ENCODE measurements at places on chromosomes 13 and 19.

GRCh38 chr13:77298426-77298825 is 28.5 kb downstream of the MYCBP2 start:
- no peak for DNase-seq

GRCh38 chr13:99254830-99255229 is 3.3 kb downstream of the GPR18 start:
- no peak for DNase-seq

- DNase-seq: no peak
Measured at GRCh38 chr13:29535663-29536655, 59.5 kb downstream of the SLC7A1 start.

- no peak for DNase-seq
Measured at GRCh38 chr13:54373211-54373610, 1344.6 kb downstream of the OLFM4 start.

DNA sequence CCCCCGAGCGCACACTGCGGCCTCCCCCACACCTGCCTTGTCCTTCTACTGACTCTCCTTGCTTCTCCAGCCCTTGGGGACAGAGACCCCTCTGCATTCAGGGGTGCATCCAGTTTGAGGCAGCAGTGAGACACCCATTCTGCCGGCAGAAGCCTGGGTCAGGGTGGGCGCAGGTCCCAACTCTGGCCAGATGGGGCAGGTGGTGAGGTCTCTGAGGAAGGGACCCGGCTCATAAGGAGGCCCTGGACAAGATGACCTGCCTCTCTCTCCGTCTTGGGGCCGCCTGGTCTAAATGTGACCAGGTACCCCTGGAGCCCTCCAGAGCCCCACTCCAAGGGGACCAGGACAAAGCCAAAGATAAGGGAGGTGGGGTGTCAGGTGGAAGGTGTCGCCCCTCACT is 6.1 kb downstream of the CHERP start:
- no peak for DNase-seq

- no peak for DNase-seq
Measured at GRCh38 chr13:111484141-111484925, 163.9 kb downstream of the TEX29 start.

DNA sequence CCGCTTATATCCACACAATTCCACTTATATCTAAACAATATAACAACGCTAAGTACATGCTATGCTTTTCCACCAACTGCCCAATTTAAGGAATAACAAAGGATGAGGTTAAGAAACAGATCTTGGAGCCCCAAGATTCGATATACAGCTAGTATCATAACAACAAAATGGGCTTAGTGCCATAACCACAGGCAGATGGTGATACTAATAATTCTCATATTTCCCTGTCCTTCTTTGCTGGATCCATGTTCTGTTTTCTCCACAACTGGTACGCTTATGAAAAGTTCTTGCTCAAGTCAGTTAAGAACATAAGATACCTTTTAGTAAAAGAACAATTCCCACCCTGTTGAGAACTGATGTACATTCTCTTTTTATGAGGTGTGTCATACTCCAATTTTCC is 33.9 kb downstream of the CAB39L start:
- no peak for DNase-seq

DNA sequence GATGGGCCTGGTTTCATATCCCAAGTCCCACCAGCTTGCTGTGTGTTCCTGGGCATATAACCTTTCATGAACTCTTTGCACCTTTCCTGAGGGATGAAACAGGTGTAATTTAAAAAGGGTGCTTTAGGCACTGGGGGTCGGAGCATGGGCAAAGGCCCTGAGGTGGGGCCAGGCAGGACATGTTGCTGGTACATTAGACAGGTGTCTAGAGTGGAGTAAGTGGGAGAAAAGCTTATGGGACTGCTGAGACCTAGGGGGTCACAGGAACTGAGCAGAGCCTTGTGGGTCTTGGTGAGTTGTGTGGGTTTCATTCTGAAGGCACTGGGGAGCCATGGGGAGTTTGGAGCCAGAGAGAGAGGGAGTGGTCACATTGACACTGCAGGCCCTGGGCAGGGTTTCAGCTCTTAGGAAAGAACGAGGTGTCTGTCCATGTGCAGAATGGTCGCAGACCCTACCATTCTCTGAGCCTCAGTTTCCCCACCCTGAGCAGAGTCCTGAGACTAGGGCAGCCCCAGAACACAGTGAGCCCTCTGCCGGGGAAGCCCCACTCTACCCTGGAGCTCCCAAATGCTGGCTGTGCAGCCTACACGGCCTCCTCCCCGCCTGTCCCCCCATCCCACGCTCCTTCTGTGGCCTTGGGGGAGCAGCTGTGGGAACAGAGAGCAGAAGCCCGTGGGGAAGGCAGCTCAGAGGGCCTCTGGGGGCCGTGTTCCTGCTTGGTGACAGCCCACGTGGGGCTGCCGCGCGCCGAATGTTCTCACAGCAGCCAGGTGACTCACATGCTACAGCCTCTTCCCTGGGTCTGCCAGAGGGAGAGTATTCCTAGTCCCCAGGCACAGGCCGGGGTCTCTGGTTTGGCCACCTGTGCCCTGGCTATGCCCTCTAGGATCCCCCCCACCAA is 7.3 kb upstream of the HOMER3 start:
- no peak for DNase-seq

GRCh38 chr13:93147946-93148345 is 78.7 kb upstream of the GPC6 start:
- no peak for DNase-seq

DNA sequence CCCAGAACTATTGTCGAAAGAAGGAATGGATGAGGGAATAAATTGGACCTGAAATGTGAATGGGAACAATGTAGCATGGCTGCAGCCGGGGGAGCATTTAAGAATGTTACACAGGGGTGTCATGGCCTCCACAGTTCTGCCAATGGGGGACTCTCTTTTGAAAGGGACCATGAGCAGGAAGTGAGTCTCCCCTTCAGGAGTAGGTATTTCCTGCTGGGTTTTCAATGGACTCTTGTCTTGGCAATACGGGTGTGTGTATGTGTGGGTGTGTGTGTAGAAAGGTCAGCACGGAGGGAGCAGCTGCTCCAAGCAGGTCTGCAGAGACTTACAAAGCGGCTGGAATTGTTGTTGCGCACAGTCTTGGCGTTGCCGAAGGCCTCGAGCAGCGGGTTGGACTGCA is 24.4 kb downstream of the MYO1F start:
- DNase-seq: no peak

DNA sequence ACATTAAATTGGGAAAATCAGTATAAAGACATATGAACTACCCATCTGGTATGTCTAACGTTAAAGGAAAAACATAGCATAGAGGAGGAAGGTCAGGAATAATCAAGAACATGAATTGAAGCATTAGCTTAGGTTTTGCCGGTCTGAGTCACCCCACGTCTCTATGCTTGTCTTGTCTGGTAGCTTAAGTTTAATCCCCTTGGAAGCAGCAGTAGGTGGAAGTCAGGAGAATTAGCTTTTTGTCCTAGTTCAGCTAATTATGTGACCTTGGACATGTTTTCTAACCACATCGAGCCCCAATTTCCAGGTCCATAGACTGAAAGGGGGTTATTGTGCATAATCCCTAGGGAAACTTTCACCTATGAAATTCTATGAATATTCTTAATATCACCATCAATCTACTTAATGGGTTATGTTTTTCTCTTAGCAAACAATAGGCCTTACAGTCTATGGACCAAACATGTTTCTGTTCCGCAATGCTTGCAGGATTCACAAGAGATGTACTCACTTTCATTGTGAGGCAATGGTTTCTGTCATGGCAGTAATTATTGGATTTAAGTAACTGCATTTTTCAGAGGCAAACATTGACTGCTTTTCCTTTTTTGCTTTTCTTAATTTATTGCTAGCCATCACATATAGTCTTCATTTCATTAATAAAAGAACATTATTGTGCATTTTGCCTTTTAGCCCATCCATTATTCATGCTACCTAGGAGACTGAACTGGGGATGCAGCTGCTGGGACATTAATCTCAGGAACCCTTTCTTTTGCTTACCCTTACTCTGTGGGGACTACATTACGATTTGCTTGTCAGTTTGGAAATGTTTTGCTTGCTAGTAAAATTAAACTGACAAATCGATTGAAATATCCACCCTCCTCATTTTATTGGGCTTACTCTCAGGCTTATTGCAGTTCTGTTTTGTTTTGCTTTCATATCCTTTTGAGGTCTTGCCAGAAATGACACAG is 304.8 kb upstream of the MAB21L1 start:
- DNase-seq: no peak

- DNase-seq: no peak
Measured at GRCh38 chr13:111663505-111663904, 343.1 kb downstream of the TEX29 start.

DNA sequence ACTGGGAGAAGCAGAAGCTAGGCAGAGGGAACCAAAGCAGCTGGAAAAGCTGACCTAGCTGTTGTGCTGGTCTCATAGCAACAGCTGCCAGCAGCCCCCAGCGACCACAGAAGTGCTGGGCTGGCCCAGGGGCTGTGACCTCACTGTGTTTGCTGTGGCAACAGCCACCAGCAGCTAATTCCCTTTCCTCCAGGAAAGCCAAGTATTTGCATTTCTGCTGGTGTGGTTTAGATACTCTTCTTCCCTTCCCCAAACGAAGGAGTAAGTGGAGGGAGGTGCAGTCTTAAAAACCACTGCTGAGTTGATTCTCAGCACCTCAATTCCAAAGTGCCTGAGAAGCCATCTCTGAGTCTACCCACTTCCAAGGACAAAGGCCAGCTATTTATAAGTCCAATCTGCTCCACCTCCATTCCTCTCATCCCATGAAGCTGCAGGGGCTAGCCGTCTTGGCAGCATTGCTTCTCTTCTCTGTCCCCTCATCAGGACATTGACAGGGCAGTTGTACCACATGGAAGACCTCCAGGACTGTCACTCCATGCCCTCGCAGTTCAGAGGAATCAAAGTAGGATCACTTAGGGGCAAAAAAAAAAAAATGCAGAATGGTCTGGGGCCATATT is 11.5 kb upstream of the CCDC97 start:
- DNase-seq: peak; percentile 93

DNA sequence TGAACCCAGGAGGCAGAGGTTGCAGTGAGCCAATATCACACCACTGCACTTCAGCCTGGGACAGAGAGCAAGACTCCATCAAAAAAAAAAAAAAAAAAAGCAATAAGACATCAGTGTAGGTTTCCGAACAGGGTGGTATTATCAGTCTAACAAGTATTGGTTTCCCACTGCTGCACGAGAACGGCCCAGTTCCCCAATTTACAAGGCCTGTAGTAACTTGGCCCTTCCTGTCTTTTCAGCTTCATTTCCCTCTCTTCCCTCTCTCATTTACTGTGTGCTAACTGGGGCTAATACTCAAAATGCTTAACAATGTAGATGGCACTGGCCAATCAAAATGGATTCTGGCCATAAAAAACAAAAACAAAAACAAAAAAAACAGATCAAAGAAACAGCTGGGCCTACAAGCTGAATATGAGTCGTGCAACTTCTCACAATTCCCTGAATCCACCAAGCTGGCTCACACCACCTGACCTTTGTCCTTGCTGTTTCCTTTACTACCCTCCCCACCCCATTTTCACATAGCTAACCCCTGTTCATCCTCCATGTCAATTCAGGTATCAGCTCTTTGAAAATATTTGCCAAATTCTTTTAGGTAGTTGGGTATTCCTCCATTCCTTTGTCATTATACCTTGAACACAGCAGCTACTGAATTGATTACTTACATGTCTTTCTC is 2.4 kb downstream of the TEX101 start:
- no peak for DNase-seq

GRCh38 chr19:15424692-15425272 is 6.0 kb upstream of the AKAP8L start:
- DNase-seq: no peak

DNA sequence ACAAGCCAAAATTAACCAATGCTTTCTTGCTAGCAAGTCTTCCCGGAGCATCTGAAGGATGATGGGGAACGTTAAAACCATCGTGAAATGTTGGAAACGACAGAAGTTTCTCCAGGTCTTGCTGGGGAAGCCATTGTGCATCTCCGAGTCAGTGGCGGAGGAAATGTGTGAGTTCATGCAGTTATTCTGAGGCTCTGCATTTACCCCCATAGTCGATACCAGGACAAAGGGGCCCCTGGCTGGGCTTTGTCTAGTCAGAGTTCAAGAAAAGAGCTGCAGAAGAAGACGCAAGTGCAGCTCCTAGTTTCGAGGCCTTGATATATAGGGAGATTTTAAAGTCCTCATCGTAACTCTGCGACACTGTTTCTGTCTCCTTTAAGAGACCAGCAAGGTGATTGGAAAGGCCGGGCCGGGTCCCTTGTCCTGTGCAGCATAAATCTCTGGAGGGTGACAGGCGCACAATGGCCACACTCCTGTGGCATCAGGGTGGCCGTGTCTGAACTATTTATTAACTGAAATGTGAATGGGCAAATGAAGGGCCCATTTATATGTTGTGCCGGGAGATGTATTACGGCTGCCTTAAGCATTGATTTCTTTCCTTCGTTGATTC is 172.0 kb downstream of the TEX29 start:
- DNase-seq: no peak

- DNase-seq: no peak
Measured at GRCh38 chr19:41863209-41863931, 3.3 kb downstream of the RPS19 start.

DNA sequence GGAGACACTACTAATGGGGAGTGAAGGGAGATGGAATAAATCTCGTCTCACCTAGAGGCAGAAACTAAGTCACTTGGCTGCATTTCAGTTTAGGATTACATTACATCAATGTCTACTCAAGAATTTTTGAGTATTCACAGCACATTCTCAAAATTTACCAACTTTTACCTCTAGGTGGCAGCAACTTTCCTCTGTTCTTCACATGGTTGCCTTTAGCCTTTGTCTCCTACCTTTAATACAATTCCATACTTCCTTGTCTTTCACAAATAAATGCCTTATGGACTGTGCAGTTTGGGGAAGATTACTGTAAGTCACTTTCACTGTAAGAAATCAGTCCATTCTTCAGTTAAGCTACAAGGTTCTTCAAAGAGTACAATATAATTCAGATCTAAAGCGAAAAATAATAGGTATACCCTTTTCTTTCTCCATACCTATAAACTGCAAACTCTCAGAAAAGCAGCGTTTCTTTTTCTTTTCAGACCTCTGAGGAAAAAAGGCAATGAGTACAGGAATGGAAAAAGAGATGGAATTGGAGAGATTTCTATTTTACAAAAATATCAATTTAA is 379.4 kb downstream of the KLF12 start:
- DNase-seq: peak; percentile 49

- no peak for DNase-seq
Measured at GRCh38 chr13:85441364-85441763, 357.9 kb downstream of the SLITRK6 start.

GRCh38 chr13:34990399-34991214 is 48.5 kb downstream of the NBEA start:
- no peak for DNase-seq

- no peak for DNase-seq
Measured at GRCh38 chr19:56086671-56087430, 34.2 kb downstream of the ZNF787 start.
